ENCODE measurements at places on chromosomes 13 and 19.

- peak; percentile 91 for DNase-seq
These were observed 37.5 kb downstream of the SUGP2 start for GRCh38 chr19:18995804-18996241.

GRCh38 chr13:48532256-48532505 is 699 bp downstream of the RCBTB2 start:
- no peak for DNase-seq

GRCh38 chr13:58379221-58379620 is 747.7 kb downstream of the PCDH17 start:
- DNase-seq, result no peak

- no peak for DNase-seq
These were observed 5.2 kb downstream of the EFNB2 start for GRCh38 chr13:106530171-106530851.

GRCh38 chr19:35267353-35267817 is 1.4 kb upstream of the USF2 start:
- DNase-seq, result peak; percentile 47
